MG63 (cell line): ENCODE measurements at places on chromosomes 3 and 15. TPM values are rescaled to one million over a fixed set of nuclear protein-coding genes. Genes with fewer than 3 reads are reported as not detected.

Gene SLC9C1
- total RNA-seq: not detected in 2 replicates

Gene DNAJA4
- total RNA-seq: not detected in 2 replicates

Gene ONECUT1
- not detected in 2 replicates for total RNA-seq

DNA sequence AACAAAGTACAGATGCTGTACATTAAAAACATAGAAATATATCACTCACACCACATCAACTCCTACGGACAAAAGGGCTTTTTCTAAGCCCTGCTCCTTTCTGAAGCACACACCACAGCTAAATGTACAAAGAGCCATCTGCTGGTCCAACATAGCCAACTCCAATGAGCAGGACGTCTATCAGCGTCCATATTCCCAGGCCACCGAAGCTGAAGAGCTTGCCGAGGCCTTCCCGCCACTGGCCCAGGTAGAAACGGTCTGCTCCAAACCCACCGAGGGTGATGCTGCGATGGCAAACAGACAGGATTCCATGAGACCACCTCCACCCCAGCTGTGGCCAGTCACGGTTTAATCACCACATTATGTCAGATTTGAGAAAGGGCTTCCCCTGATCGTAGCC, 9.8 kb downstream of the TM2D3 start:
- no peak for DNase-seq

DNA sequence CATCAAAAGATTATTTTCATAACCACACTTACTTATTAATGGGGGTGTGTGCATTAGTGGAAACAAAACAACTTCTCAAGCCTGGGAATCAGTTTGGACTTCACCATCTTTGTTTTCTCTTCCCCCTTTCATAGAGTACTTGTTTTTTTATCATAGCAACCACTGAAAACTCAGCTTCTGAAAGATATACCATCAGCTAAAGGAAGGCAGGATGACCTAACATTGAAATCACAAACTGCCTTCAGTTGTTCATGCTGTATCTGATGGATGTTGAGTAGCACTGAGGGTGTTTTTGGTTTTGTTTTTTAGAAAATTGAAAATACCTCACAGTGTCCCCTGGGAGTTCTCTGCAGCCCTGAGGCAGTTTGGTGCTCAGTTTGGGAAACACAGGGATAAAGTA, 46.5 kb downstream of the NEK10 start:
- no peak for DNase-seq

- peak; percentile 83 for DNase-seq
Observed at GRCh38 chr3:47910777-47911440, 105.3 kb downstream of the MAP4 start.

GRCh38 chr3:4707324-4707723, 214.2 kb downstream of the ITPR1 start:
- DNase-seq: no peak

DNA sequence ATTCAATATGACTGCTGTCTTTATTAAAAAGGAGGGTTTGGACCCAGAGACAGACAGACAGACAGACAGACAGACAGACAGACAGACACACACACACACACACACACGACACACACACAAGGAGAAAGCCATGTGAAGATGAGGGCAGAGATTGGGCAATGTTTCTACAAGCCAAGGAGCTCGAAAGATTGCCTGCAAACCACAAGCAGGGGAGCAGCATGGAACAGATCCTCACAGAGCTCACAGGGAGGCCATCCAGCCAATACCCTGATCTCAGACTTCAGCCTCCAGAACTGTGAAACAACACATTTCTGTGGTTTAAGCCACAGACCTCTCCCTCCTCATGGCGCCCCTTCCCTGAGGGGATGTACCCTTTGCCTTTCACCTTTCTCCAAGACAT, 35.8 kb upstream of the ABHD2 start:
- DNase-seq: no peak

DNA sequence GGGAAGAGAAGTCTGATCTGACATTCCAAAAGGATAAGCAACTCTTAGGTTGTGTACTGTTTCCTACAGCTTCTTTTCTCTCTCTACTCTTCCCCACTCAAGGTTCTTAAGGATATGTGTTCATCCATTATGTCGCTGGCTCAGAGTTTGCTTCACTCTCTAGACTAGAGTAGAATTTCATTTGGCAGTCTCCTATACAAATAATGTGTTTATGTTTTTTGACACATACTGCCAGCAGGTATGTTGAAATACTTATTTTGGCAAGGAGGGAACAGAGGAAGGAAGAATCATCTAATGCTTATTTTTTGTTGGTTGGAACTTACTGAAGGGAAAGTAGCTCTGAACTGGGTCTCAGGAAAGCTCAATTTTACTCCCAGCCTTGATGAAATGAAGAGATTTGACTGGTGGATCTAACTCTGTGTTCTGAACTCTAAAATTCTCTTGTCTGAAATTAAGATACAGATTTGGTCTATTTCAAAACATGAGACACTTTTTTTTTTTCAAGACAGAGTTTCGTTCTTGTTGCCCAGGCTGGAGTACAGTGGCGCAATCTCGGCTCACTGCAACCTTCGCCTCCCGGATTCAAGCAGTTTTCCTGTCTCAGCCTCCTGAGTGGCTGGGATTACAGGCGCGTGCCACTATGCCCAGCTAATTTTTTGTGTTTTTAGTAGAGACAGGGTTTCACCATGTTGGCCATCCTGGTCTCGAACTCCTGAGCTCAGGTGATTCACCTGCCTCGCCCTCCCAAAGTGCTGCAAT, 7.6 kb upstream of the EMC3 start:
- DNase-seq: no peak

DNA sequence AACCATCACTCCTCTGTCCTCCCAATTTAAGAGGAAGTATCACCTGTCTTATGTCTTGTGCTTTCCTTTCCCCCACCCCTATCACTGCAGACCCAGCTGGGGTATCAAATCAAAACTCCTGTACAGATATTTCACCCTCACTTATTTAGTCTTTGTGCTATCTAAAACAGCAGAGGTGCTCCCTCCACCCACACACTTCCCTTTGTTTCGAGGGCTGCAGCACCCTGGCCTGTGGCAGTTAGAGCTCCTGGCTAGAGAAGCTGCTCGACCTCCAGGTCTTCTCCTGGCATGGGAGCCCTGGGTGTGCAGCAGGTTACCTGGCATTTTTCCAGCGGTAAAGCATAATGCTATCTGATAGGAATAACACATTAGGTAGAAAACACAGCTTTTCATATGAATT, 181.4 kb upstream of the BCL6 start:
- DNase-seq: no peak

GRCh38 chr3:189664311-189664710, 33.1 kb downstream of the TP63 start:
- DNase-seq: peak; percentile 55

DNA sequence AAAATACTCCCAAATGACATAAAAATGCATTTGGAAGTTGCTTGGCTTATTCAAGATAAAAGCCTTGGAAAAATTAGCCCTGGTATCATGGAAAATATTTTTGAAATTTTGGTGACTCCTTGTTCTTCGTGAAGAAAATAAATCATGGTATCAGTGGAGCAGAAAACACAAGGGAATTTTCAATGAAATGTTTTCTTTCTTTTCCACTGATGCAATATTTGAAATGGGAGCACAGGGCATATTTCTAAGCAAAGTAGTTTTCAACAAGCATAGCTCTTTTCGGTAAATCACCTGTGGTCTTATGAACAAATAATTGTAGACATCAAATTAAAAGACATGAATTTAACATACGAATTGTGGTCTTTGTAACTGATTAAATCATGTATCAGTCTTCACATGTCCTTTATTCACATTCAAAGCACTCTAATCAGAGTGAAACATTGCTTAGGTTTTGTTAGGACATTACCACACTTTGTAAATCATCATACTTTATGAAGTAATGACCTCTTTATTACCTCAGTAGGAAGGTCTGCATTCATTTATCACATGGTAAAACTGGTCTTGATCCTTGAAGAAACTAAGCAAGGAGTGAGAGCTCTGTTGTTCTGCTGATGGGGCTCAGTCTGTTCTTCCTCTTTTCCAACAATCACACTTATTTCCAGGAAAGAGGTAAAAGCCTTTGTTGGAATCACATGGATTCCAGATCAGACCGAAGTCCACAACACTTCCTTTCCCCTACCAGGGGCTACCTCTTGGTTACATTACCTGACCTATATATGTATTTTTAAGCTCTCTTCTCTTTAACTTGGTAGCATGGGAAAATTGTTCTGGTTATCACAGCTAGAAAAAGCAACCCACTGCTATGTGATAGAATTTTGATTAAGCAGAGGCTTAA, 413.5 kb upstream of the THBS1 start:
- DNase-seq: no peak

DNA sequence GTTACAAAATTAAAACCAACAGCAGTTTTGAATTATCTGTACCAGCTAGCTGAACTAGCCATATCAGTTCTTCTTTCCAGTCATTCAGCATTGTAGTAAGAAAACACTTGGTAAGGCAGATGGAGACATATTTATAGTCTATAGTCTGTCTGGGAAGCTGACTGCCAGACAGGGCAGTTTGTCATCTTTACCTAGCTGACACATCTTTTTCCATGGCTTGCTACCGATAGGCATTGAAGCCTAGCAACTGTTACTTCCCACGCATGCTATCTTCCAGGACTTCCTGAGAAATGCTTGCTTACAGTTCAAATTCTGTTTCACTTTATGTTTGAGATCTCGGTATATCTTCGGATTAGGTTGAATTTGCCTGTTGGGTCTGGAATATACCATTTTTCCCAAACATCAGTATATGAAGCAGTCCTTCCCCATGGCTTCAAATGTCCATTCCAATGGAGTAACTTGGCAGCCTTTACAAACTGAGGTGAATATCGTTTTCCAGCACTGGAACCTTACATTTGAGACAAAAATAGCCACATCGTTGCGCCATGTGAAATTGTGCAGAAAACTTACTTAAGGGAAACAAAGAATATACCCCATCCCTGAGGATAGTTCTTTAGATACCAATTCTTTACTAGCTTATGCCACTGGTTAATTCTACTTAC, 8.8 kb downstream of the GNL3 start:
- no peak for DNase-seq

Gene NRG4
- 1.1 TPM in 1 of 2 replicates, not detected in the other for total RNA-seq

- no peak for DNase-seq
Observed at GRCh38 chr15:88741046-88741445, 62.2 kb upstream of the ACAN start.

- no peak for DNase-seq
Observed at GRCh38 chr15:66401130-66402021, 14.7 kb downstream of the MAP2K1 start.

- DNase-seq: peak; percentile 0
Observed at GRCh38 chr3:86388820-86389219, 602.1 kb downstream of the VGLL3 start.

GRCh38 chr3:186121968-186122367, 13.1 kb upstream of the ETV5 start:
- DNase-seq: no peak

Gene NMNAT3
- 0.37 and 1.6 TPM in 2 replicates for total RNA-seq

- no peak for DNase-seq
Observed at GRCh38 chr3:14906355-14906971, 40.9 kb upstream of the NR2C2 start.

GRCh38 chr3:131221731-131222130, 159.8 kb upstream of the NUDT16 start:
- DNase-seq: peak; percentile 5

Gene ARGFX
- not detected in 2 replicates for total RNA-seq

- no peak for DNase-seq
Observed at GRCh38 chr3:193586526-193586925, 6.5 kb upstream of the OPA1 start.

DNA sequence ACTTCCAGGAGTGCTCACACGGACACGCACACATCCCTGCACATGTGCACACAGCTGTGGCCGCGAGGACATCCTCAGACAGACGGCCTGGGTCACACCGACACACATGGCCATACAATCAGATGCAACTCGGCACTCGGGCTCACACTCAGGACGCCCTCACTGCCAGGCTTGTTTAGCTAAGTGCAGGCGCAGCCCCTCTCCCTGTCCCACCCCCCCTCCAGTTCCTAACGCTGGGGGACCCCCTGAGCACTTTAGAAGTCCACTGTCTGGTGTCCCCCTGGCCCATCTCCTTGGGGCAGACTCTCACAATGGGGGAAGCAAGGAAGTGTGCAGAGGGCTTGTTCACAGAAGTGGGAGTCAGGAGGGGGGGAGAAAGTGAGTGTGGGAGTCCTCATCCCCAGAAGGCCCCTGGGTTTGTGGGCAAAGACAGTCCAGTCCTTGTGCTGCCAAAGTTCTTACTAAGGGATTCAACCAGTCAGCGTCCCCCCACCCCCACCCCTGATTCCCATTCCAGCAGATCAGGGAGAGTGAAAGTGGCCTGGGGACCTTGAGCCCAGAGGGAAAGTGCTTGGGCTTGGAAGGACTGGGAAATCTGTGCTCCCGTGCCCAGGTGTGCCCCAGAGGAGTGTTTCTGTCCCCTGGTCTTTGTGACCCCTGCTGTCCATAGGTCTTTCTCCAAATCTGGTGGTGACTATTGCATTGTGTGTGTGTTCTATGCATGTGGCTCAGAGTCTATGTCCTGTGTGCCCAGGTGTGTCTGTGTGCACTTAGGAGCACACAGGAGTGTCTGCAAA, 767 bp upstream of the GATA2 start:
- no peak for DNase-seq

Gene SLC28A2
- not detected in 2 replicates for total RNA-seq

DNA sequence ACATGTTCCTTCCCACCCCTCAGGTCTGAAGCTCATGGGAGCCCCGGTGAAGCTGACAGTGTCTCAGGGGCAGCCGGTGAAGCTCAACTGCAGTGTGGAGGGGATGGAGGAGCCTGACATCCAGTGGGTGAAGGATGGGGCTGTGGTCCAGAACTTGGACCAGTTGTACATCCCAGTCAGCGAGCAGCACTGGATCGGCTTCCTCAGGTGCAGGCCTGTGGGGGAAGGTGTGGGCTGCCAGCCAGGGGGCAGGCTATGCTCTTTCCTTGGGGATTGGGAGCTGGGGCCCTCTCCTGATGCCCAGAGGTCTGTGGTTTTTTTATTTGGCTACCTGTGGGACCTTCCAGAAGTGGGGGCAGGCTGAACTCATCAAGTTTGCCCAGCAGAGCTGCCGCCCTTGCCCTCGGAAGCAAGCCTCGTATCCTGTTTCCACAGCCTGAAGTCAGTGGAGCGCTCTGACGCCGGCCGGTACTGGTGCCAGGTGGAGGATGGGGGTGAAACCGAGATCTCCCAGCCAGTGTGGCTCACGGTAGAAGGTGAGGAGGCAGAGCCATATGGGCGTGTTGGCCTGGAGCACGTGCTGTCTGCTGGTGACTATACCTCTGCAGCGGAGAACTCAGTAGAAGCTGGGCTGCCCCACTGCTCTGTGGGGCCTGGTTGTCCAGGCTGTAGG, 2.2 kb downstream of the TYRO3 start:
- no peak for DNase-seq

Gene EIF1B
- total RNA-seq: 11.8 and 16.2 TPM in 2 replicates

Gene PYGO1
- total RNA-seq: 4.9 and 7.1 TPM in 2 replicates

DNA sequence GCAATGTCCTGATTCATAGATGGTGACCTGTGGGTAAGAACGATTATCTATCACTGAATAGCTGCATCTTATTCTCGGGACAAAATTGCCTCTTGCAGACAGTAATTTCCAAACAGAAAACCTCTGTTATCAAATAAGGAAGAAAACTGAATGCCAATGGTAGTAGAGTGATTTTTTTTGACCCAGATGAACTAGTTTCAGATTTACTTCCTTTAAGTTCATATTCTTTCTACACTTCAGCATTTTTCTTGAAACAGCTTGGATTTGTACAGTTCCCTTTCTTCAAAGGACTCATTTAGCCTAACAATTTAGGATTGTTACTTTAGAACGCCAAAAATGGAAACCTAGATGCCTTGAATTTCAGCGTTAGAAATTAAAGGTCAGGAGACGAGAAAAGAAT, 14.6 kb downstream of the ETV5 start:
- no peak for DNase-seq
